ENCODE measurements at places on chromosomes 4 and X. TPM values are rescaled to one million over a fixed set of nuclear protein-coding genes. Genes with fewer than 3 reads are reported as not detected.

- no peak overlapping the region for H3K4me3 ChIP-seq
- H3K36me3 ChIP-seq: peaks cover 5% of the 10 kb centered on the region
- no peak overlapping the region for H3K27ac ChIP-seq
- H3K27me3 ChIP-seq: no peaks in the 10 kb centered on the region
These were observed 14.4 kb downstream of the ITGB1BP2 start for GRCh38 chrX:71315917-71316316.

DNA sequence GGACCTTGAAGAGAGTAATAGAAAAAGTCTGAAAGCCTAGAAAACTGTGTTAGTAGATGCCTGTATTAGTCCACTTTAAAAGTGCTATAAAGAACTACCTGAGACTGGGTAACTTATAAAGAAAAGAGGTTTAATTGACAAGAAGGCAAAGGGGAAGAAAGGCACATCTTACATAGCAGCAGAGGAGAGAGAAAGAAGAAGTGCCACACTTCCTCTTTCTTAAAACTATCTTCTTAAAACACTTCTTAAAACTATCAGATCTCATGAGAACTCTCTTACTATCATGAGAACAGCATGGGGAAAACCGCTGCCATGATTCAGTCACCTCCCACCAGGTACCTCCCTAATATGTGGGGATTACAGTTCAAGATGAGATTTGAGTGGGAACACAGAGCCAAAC is 18.8 kb upstream of the COL25A1 start:
- no peak overlapping the region for H3K4me3 ChIP-seq
- no peak for DNase-seq

GRCh38 chr4:83318666-83319065 is 16.0 kb downstream of the HPSE start:
- H3K27me3 ChIP-seq: no peaks in the 10 kb centered on the region
- no peak overlapping the region for H3K27ac ChIP-seq
- peaks cover 5% of the 10 kb centered on the region for H3K4me1 ChIP-seq
- DNase-seq: no peak

DNA sequence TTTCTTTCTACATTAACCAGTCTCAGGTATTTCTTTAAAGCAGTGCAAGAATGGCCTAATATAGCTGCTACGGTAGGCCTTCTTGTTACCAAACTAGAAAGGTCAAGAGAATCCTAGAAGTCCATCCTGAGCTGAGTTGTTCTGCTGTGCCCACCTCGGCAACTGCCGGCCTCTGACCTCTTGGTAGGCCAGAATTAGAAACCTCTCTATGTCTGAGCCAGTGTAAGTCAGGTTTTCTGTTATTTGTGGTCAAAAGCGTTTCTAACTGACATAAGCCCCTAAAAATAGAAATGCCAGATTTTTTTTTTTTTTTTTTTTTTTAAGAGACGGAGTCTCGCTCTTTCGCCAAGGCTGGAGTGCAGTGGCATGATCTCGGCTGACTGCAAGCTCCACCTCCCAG is 43.1 kb downstream of the SOWAHB start:
- no peak overlapping the region for H3K4me3 ChIP-seq
- no peaks in the 10 kb centered on the region for H3K27me3 ChIP-seq
- H3K4me1 ChIP-seq: no peaks in the 10 kb centered on the region

- no peak for DNase-seq
- H3K4me1 ChIP-seq: peaks cover 2% of the 10 kb centered on the region
- H3K27me3 ChIP-seq: peaks cover 15% of the 10 kb centered on the region
- peak overlapping the region; percentile 24 for H3K4me3 ChIP-seq
- H3K36me3 ChIP-seq: no peaks in the 10 kb centered on the region
These were observed 96.6 kb upstream of the BANK1 start for GRCh38 chr4:101693842-101694398.

DNA sequence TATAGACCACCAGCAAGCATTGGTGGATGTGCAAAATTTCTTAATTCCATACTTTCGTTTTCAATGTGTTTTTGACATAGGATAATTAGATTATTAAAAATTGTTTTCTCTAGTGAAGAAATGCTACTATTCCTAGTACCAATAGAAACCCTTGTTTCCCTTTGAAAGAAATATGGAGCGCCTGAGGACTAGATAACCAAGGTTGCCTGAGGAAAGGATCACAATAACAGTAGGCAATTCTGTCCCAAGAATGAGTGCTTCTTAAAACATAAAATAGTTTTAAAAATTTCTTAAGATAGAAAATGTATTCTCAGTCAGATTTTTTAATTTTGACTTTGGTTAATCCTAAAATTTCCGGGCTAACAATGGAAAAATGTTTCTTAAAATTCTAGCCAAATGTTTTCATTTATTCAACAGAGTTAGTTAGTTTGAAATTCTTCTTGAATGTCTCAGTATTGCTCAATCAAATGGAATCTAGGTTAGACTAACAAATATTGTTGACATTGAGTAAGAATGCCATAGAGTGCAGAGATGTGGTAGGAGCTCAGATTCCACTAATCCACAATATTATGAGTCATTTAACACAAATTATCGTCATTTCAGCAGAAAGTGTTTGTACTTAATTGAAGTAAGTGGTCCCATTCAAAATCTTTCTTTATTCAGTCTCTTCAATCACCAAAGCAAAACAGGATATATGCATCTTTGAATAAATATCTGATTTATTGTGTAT is 666.0 kb downstream of the GRID2 start:
- H3K4me1 ChIP-seq: no peaks in the 10 kb centered on the region
- H3K4me3 ChIP-seq: no peak overlapping the region
- no peaks in the 10 kb centered on the region for H3K27me3 ChIP-seq

DNA sequence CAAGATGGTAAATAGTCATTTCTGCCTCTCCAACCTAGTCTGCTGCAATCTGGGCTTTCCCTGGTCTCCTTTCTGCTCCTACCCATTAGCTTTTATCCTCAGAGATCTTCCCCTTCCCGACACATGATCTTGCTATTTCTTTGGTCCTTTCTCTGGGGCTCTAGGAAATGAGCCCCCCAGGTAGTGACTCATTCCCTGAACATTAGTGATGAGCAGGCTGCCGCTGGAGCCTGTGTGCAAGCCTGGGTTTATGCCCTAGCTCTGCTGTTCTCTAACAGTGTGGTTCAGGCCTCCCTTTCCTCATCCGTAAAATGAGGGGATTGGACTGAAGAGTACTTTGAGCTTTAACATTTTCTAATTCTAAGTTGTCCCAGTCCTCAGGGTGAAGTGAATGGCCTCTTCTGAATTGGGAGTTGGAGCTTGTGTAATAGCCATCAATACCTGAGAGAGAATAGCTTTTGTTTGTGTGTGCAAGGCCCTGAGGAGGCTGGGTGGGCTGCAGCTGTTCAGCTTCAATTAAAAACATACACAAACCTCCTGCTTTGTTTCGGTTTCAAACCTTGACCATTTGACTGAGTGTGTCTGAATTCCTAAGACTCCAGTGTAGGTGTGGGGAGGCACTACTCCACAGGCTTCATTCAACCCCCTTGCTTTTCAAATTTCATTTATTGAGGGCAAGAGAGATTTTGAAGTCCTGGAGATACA is 115.6 kb upstream of the SCML1 start:
- no peaks in the 10 kb centered on the region for H3K36me3 ChIP-seq
- no peaks in the 10 kb centered on the region for H3K27me3 ChIP-seq
- no peak for DNase-seq
- no peaks in the 10 kb centered on the region for H3K4me1 ChIP-seq
- no peak overlapping the region for H3K4me3 ChIP-seq

DNA sequence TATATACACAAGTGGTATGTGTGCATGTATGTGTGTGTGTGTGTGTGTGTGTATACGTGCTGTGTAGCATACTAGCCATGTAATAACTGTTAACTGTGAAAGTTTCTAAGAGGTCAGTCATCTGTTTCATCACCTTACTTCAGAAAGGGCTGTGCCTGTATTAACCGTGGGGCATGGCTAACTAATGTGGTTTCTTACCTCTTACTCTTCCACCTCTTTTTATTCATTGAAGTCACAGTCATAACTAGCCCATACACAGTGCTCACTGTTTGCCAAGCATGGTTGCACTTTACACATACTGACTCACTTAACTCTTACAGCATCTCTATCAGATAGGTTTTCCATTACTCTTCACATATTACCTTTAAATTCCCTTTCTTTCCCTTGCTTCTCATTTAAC is 23.7 kb upstream of the LRAT start:
- no peaks in the 10 kb centered on the region for H3K36me3 ChIP-seq
- no peak for DNase-seq
- peaks cover 10% of the 10 kb centered on the region for H3K27me3 ChIP-seq
- H3K27ac ChIP-seq: no peak overlapping the region
- H3K4me1 ChIP-seq: no peaks in the 10 kb centered on the region
- H3K4me3 ChIP-seq: no peak overlapping the region

DNA sequence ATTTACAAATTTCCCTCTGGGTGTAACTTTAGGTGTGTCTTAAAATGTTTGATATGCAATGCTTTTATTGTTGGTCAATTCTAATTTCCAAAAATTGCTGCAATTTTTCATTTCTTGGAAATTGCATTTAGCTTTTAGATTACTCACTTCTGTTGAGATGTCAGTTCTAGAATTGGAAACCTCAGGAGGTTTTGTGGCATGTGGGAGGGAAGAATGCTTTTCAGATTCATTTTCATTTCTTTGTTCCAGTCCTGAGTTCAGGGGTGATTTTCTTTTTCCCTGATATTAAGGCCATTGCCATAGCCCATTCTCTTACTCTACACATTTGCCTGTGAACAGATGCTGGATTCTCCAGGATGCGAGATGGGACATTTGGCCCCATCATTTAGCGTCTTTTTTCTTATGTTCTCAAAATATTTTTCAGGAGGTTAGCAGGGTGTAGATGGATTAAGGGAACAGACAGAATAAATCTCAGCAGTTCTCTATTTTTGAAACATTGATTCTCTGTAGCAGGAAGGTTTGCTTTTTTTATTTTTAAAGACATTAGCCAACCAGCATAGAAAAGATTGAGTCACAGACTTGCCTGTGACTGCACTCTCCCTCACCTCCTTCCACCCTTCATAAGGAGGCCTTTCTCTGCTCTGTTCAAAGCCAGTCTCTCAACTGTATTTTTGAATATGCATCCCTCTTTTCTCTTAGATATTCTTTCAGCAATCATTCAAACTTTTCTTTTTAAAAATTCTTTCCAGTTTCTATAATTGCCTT is 238.4 kb upstream of the ANXA3 start:
- H3K4me3 ChIP-seq: no peak overlapping the region
- no peak overlapping the region for H3K27ac ChIP-seq
- peaks cover 2% of the 10 kb centered on the region for H3K4me1 ChIP-seq

GRCh38 chr4:6616087-6616995 is 24.1 kb upstream of the MRFAP1 start:
- peaks cover 74% of the 10 kb centered on the region for H3K36me3 ChIP-seq
- no peak overlapping the region for H3K27ac ChIP-seq
- H3K4me1 ChIP-seq: no peaks in the 10 kb centered on the region
- no peak for DNase-seq
- H3K27me3 ChIP-seq: no peaks in the 10 kb centered on the region

- no peak for DNase-seq
- H3K36me3 ChIP-seq: no peaks in the 10 kb centered on the region
- H3K27me3 ChIP-seq: no peaks in the 10 kb centered on the region
- H3K4me3 ChIP-seq: no peak overlapping the region
These were observed 30.4 kb upstream of the UBE2NL start for GRCh38 chrX:143853488-143853887.

GRCh38 chrX:103776546-103776945 is at the start of gene PLP1:
Gene PLP1, plus strand, starts transcription at chrX:103776840. Its CDS starts 156 bp downstream, at chrX:103776996.
- no peaks in the 10 kb centered on the region for H3K4me1 ChIP-seq
- DNase-seq: no peak
- peaks cover 5% of the 10 kb centered on the region for H3K27me3 ChIP-seq
- no peaks in the 10 kb centered on the region for H3K36me3 ChIP-seq

DNA sequence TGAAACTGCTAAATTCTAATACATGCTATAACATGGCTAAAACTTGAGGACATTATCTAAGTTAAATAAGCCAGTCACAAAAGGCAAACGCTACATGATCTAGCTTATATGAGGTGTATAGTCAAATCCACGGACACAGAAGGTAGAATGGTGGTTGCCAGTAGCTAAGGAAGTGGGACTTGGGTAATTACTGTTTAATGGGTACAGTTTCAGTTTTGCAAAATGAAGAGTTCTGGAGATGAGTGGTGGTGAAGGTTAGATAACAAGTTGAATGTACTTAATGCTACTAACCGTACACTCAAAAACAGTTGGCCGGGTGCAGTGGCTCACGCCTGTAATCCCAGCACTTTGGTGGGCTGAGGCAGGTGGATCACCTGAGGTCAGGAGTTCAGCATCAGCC is 644.5 kb upstream of the DIPK2B start:
- H3K27me3 ChIP-seq: no peaks in the 10 kb centered on the region
- no peak for DNase-seq
- H3K4me1 ChIP-seq: peaks cover 7% of the 10 kb centered on the region
- no peak overlapping the region for H3K27ac ChIP-seq

Gene SULT1E1
- total RNA-seq: not detected

Gene POU3F4
- not detected for total RNA-seq

Gene SYN1
- 1.2 TPM for total RNA-seq

Gene NR3C2
- 50.7 TPM for total RNA-seq

Gene TBC1D8B
- total RNA-seq: 1.7 TPM

All from naive thymus-derived CD8-positive, alpha-beta T cell (primary cell).